Aorta (tissue), 5 donors: ENCODE measurements at places on chromosomes 12 and 14.

GRCh38 chr12:31832740-31833729 lies 104.2 kb upstream of the AMN1 start:
- DNase-seq, result no peak

GRCh38 chr12:110281549-110282299 lies 677 bp downstream of the ATP2A2 start:
- peak; percentile 72 for DNase-seq

DNA sequence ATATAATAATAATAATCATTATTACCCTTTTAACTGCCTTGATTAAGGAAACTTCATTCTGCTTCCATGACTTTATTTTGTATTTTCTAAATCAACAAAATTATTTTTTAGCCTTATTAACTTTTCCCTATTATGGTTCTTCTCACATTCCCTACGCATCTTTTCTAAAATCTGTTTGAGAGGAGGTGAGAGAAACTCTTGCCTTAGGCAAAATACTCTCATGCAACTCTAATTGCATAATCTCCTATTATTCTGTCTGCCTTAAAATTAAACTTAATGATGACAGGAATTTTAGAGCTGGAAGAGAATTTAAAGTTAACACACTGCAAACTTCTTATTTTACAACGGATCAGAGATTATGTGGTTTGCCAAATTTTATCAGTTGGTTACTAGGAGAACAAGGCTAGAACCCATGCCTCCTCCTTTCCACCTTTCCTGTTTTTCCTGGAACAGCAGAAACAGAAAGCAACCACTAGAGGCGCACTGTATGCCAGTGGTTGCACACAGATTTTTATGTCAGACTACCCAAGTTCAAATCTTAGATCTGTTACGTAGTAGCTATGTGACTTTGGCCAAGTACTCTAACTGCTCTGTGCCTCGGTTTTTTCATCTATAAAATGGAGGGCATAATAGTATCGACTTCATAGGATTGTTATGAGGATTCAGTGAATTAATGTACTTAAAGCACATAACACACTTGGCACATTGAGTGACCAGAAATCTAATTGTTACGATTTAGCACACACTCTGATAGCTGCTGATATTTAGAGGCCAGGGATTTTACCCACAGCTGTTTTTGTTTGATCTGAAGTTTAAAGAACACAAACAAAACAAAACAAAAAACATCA lies 4.3 kb upstream of the BRMS1L start:
- DNase-seq, result no peak

DNA sequence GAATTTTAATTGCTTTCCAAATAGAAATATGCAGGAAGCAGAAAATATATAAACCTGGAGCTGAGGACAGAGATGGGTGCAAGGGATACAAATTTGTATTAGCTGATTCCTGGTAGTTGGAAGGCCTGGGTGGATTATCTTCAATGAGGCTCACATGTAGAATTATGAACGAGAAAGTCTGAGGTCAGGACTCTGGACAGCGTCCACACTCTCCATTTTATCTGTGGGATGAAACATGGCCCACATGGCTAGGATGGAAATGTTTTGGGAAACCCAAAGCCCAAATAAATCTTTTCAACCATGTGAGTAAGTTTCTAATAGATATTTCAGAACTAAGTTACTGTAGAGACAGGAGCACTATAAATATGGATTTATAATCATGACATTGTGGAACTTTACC lies 256.1 kb downstream of the APAF1 start:
- no peak for DNase-seq

DNA sequence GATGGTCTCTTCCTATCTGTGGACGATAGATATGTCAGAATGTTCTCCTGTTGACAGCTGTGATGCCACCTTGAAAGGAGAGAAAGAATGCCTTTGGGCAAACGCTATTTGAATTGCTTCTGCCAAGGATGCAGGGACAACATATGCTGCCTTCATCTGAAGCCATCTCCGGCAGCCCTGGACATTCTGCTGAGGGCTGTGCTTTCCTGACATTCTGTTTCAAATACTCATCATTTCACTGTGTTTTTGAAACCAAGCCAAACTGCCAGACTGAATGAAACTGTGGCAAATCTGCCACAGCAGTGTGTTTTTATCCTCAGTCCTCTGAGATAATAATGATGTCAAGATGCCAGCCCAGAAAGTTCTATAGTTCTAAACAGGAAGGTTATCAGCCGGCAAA lies 85.8 kb upstream of the BCAT1 start:
- DNase-seq, result no peak

DNA sequence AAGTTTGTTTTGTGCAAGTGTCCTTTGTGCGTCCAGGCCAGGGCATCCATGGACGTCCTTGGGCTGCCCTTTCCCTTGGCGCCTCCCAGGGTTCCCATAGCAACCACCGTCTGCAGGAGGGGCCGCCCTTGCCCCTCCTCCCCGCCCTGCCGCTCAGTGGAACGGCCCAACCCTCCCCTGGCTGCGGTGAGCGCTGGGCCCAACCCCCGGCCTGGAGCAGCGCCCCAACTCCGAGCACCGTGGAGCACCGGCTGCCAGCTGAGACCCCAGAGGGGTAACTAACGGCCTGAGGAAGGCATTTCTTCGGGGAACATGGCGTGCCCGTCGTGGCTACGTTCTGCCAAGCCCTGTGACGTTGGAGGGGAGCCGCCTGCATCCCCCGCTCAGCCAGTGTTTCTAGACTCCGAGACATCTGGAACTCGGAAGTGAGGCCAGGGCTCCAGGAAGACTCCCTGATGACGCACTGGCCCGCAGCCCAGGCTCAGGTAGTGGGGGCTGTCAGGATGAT lies 5.3 kb upstream of the ACACB start:
- DNase-seq, result peak; percentile 96

- DNase-seq, result no peak
These were observed 255.8 kb downstream of the TMTC2 start for GRCh38 chr12:82942521-82942920.

DNA sequence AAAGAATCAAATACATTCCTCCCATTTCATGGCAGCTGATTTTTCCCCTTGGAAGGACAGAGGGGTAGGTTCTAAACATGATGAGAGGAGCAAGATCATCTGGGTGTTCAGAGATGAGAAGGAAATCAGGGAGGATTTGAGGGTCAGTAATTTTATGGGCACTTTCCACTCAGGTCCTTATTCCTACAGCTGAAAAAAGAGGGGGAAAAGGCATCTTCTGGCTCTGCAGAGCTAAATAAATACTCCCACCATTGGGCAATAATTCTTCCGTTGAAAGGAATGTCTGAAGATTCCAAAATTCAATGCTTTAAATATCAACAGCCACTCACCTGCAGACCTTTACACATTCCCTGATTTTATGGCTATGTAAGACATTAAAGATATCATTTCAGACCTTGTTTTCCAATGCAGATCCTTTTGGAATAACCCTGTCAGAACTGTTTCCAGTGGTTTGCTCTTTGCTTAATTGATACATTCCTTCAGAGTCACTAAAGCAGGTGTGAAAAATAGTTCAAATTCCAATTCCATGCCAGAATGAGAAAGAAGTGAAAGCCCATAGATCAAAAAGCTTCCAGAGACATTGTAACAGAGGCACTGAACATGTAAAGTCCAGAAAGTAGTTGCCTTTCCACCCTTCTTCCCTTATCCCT lies 233.3 kb upstream of the KRR1 start:
- DNase-seq, result no peak

- peak; percentile 82 for DNase-seq
These were observed 575 bp downstream of the NAA30 start for GRCh38 chr14:57390806-57391516.
